ENCODE measurements at places on chromosomes 12 and 14.

GRCh38 chr14:54881761-54882401, 20.7 kb downstream of the GCH1 start:
- DNase-seq, result no peak

DNA sequence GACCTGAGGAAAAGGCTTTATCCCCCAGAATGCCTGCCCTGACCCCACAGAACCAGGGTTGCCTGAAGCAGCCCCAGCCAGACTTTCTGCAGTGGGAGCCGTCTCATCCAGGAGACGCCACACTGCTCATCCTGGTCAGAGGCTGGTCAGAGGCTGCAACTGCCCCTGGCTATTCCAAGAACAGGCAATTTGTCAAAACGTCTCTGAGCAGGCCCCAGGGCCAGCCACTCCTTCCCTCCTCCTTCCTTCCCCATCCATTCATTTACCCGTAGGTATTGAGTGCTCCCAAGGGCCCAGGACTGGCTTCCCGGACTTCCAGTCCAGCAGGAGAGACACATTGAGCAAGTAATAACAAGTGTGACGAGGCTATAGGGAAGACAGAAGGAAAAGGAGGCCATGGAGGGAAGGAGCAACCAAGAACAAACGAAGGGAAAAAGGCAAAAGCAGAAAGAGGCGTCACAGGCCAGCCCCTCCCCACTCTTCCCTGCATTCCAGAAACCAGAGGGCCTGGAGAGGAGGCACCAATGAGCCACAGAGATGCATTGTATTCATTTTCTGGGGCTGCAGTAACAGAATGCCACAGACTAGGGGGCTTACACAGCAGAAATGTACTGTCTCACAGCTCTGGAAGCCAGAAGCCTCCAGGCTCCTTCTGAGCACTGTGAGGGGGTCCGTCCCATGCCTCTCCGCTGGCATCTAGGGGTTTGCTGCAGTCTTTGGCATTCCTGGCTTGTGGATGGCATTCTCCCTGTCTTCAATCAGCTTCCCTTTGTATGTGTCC, 21.0 kb upstream of the CD9 start:
- DNase-seq, result no peak

DNA sequence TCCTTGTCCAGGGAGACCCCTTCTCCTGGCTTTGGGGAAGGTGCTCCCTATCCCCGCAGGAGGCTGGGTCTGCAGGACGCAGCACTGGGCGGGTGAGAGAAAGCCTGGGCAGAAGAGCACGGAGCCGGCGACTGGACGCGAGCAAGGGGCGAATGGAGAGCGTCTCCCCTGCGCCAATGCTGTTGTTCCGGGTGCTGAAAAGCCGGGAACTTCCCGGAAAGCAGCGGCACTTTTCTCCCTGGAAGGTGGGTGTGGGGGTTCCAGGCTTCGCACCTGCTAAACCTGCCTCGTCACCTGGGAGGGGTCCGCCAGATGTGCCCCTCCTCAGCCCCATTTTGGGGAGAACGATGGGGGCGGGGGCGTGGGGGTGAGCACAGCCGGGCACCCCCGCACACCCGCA, 417.1 kb upstream of the TMTC1 start:
- no peak for DNase-seq

DNA sequence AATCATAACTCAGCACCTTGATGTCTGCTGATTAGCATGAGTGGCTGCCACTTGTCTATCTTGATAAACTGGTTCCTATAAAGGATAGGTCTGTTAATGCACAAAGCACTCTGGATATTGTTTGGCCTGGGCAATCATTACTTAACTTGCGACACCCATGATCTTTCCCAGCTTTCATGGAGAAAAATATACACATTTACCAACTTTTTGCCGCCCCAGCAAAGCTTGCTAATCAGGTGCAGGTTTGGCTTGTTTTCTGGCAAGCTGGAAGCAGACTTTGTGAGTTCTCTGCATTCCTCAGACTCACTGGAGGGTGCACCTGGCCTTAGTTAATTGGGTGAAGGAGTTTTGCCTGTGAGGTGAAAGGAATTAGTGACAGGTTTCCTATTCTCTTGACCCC, 1126.4 kb upstream of the FLRT2 start:
- DNase-seq, result peak; percentile 32

- peak; percentile 31 for DNase-seq
Measured at GRCh38 chr12:7113389-7113871, 4.4 kb upstream of the C1RL start.

DNA sequence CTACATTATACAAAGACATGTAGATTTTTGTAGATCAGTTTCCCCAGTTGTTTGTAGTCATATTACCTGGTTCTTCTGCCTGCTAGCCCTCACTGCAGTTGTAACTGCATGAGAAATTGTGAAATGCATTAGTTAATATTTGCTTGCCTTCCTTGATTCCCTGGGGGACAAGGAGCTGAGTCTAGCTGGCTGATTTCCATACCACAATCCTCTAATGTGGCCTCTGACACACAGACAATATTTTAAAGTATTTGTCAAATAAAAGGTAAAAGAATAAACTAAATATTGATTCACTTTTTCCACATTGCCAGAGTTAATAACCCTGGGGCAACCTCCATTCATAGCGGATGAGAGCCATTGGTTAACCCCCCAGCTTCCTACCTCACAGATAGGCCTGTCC, 128.8 kb upstream of the TMEM132C start:
- DNase-seq, result no peak

DNA sequence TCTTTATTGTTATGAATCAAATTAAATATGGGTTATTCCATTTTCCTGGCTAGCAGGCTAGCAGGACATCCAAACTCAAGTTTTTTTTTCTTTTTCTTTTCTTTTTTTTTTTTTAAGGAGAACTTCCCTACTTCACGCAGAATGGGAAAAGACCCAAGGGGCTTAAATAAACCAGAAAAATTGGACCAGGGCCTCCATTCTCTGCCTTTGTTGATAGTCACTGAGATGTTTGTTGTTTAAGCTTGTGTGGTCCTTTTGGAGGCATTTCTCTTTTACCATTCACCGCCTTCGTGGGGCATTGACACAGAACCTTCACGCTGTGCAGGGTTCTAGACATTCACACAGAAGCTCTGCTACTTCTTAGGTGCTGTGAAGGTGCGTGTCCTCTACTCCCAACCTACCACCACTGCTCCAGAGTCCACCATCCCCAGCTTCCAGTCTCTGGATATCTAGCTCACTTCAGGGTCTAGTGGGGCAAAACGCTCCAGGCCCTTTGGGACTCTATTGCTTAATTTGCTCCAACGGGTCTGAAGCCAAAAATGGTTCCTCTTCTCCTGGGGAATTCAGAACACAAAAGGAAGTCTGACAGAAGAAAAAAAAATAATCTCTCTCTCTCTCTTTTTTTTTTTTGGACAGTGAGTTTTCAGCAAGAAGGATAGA, 301.3 kb downstream of the AEBP2 start:
- DNase-seq, result no peak

DNA sequence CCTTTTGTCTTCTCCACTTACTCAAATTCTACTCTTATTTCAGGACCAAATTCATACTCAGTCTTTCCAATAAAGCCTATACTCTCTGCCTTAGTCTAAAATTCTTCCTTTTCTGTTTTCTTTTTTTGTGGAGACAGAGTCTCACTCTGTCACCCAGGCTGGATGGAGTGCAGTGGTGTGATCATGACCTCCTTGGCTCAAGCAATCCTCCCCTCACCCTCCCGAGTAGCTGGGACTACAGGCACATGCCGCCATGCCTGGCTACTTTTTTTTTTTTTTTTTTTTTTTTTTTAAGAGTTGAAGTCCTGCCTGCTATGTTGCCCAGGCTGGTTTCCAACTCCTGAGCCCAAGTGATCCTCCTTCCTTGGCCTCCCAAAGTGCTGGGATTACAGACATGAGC, 11.9 kb downstream of the SRP54 start:
- DNase-seq, result no peak

DNA sequence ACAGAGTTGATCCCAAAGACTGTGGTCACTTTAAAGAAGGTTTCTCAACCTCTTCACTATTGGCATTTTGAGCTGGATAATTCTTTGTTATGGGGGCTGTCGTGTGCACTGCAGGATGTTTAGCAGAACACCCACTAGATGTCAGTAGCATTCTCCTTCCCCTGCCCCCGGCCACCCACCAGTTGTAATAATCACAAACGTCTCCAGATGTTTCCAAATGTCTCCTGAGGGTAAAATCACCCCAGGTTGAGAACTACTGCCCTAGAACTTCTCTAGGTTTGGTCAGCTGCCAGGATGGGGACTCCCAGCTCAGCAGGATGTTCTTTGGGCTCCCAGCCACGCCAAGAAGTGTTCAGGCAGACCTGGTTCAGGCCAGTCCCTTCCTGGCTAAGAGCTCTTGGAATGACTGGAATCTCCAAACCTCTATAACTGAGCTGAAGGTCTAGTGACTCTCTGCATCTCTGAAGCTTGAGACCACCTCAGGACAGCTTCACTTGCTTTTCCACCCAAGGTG, 12.5 kb upstream of the AJUBA start:
- no peak for DNase-seq

DNA sequence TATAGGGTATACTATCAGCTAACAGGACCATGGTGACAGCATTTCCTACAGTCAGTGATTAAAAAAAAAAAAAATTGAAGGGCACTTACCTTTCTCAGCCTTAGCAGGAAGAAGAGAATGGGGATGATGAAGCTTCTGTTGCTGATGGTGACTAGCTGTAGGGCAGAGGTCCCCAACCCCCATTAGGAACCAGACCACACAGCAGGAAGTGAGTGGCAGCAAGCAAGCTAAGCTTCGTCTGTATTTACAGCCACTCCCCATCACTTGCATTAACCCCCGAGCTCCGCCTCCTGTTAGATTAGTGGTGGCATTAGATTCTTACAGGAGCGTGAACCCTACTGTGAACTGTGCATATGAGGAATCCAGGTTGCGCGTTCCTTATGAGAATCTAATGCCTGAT, 91.3 kb upstream of the USP44 start:
- no peak for DNase-seq

DNA sequence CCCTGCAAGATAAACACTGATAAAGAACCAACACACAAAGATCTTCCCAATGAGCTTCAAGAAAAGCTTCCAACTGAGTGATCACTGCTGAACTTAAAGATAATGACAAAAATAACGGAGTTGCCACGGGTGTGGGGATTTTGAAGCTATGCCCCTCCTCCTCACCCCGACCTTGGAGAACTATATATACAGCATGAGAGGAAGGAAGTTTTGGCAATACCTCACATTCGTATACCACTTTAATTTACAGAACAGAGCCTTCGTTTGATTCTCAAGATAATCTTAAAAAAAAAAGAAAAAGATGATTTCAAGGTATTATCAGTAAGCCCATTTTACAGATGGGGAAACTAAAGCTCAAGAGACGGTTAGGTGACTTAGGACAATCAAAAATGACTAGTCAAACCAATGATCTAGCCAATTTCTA, 715 bp downstream of the NEK9 start:
- DNase-seq, result no peak

DNA sequence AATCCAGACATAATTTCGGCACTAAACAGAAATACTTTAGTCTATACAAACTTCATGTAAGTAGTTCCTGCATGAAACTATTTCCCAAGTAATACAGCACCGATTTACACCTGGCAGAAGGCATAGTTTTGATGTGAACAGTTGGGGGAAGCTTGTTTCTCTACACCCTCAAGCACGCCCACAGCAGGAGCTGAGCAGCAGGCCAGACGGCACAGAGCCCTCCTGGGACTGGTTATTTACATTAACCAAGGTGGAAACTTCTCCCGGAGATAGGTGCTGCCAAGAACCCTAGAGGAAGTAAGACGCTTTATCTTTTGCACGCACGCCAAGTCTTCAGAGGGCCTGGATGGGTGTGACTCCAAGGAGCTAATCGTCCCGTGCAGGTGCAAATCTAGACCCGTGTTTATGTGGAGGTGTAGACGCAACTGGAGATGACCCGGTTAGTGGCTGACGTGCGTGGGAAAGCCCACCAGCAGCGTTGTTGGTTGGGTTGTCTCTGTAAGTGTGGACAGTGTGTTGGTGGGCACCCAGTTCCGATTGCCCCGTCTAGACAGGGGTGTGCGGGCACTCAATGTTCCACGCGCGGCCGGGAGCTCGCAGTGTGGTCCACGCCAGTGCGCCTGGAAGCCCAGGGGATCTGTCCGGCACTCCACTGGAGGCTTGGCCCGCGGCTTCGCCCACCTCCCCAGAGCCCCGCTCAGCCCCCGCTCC, 767 bp upstream of the TCP11L2 start:
- DNase-seq, result peak; percentile 61

DNA sequence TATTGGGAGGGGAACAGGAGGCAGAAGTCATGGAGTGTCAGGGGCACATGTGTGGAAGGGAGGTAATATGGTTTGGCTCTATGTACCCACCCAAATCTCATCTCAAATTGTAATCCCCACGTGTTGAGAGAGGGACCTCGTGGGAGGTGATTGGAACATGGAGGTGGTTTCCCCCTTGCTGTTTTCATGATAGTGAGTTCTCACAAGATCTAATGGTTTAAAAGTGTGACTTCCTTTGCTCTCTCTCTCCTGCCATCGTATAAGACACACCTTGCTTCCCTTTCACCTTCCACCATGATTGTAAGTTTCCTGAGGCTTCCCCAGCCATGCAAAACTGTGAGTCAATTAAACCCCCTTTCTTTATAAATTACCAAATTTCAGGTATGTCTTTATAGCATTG, 41.6 kb upstream of the CDK17 start:
- no peak for DNase-seq

DNA sequence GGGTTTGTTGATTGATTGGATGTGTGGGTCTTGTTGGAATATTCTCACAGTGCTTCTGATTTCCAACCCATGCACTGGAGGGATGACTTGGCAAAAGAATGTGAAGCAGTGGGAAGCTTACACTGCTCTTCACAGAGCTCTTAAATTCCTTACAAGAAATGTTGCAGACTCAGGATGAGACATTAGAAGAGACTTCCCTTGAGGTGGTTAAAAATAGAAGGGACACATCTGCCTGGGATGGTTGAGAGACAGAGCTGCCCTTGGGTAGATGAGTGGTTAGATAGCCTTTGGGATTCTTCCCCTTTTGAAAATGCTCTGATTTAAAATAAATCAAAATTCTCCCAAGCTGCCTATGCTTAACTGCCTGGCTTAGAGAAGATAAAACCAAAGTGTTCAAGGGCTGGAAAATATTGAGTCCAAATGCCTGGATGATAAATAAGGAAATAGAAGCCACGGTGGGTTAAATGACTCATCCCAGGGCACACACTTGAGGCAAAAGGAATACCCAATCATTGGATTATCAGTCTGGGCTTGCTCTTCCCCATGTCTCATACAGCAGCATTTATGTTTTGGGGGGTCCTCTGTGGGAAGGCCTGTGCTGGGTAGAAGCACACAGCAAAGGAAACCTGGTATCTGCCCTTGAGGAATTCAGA, 264.3 kb downstream of the AKAP6 start:
- DNase-seq, result no peak

DNA sequence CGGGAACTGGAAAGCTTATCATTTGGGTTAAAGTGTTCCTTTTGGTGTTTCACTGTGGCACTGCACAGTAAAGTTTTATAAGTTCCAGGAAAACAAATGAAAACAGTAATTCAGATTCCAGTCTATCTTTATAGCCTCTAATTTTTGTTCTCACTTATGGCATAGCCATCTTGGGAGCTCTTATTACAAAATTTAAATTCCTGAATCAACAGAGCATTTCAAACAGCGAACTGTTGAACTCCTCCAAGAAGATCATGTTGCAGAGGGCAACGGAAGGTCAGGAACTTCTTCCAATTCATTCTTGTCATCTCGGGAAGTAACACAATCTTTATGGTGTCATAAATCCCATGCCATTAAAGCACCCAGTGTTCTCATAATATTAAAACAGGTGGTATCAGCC, 229.1 kb downstream of the KCNC2 start:
- no peak for DNase-seq

- no peak for DNase-seq
Measured at GRCh38 chr12:127106697-127107096, 1160.3 kb upstream of the TMEM132C start.
